ENCODE measurements at places on chromosomes 1 and 21.

DNA sequence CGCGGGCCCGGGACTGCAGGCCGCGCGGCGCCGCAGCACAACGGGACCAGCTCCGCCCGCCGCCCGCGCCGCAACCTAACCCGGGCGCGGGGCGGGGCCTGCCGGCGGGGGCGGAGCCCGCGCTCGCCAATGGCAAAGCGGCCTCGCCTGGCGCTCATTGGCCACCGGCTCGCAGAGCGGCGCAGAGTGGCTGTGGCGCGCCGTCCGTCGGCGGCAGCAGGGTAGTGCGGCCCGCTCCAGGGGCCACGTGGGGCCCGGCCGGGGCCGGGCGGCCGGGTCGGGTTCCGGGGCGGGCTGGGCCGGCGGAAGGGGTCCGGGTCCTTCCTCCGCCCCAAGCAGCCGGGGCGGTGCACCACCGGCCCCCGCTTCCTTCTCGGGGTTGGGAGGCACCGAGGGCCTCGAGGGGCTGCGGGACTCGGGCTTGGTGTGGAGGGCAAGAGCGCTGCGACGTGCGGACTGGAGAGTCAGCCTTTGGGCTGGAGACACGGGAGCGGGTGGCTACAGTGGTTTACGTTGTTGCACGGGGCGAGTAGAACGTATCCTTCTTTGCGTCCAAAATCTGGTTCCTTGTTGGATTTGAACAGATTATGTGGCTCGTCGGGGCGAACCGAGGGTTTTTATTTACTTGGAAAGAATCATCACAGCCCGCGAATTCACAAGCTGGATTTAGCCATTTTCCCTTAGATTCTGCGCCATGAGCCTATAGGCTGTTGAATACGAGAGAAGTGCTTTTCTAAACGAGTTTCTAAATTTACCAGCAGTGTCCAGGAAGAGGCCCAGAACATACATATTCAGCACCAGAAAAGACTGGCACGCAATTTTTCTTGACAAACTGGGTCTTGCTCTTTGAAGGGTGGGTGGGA is at the start of gene SRM:
SRM (minus strand) TSS at position 51 of the 863 bp plus-strand sequence. CDS start 75 bp downstream, outside the sequence.
- peak; percentile 76 for DNase-seq

- DNase-seq: peak; percentile 67
Measured at GRCh38 chr1:109535971-109536491, 3.6 kb upstream of the GPR61 start.

- no peak for DNase-seq
Measured at GRCh38 chr1:15004396-15004795, 149.2 kb upstream of the TMEM51 start.

DNA sequence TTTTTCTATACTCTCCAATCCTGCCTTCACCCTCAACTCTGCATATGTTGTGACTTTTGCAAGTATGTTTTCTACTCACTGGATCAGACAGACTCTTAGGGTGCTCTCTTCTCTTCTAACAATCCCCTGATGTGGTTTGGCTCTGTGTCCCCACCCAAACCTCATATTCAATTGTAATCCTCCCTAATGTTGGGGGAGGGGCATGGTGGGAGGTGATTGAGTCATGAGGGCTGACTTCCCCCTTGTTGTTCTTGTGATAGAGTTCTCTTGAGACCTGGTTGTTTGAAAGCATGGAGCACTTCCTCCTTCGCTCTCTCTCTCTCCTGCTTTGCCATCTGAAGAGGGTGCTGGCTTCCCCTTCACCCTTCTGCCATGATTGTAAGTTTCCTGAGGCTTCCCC is 148.9 kb upstream of the IGSF21 start:
- no peak for DNase-seq

DNA sequence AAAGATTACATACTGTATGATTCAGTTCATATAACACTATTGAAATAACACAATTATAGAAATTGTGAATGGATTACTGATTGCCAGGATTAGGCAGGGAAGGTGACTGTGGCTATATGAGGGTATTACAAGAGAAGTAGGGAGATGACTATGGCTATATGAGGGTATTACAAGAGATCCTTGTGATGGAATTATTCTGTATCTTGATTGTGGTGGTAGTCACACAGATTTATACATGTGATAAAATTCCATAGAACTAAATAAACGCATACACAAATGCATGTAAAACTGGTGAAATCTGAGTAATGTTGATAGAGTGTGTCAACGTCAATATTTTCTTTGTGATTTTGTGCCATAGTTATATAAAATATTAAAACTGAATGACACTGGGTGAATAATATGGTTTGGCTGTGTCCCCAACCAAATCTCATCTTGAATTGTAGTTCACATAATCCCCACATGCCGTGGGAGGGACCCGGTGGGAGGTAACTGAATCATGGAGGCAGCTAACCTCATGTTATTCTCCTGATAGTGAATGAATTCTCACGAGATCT is 615.6 kb upstream of the PKN2 start:
- no peak for DNase-seq

Measured in DMS 273 treated with DMSO at 0.1 percent for 48 hours (cell line).